Putamen (tissue), 1 donor: ENCODE measurements at places on chromosomes 6 and 20.

GRCh38 chr6:160931378-160932310 lies 59.9 kb upstream of the MAP3K4 start:
- DNase-seq = no peak

DNA sequence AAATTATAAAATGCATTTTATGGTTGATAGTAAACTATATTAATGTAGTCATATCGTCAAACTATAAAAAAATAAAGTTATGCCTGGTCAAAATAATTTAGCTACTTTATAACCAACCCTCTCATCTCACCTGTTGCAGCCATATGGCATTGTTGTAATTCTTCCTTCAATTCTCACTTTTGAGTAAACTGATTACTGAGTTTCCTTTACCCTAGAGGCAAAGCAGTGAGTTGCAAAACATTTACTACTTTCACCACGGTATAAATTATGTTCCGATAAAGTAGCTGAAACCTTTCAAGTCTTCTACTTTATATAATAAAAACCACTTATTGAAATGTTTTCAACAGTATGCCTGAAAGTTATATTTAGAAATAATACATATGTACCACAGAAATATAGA lies 113.8 kb downstream of the AHI1 start:
- DNase-seq = no peak

DNA sequence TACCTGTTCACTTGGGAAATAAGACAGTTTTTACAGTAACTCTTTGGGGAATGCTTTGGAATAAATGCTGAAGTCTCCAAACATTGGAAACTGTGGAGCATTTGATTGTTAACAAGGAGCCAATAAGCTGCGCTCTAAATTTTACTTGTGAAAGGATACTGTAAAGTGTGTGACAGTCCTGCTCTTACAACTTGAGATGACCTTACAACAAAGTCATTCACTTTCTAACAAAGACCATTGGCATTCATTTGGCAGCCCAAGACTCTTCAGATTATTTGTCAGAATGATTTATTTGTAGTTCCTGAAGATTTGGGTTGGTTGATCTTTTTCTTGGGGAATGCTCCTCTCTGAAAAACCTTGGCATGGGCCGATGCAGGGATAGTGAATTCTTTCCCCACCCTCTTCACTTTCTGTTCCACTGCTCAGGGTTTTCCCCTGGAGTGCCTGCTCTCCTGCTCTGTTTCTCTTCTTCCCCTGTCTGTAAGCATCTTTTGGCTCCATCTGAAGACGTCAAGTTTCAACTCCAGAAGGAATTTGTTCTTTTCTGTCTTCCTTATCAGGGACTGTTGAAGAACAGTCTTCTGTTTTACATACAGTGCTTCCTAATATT lies 116.4 kb downstream of the AKAP7 start:
- no peak for DNase-seq

GRCh38 chr6:167268683-167269280 lies 22.3 kb upstream of the UNC93A start:
- no peak for DNase-seq

GRCh38 chr6:158004701-158005095 lies 23.0 kb downstream of the SYNJ2 start:
- no peak for DNase-seq

DNA sequence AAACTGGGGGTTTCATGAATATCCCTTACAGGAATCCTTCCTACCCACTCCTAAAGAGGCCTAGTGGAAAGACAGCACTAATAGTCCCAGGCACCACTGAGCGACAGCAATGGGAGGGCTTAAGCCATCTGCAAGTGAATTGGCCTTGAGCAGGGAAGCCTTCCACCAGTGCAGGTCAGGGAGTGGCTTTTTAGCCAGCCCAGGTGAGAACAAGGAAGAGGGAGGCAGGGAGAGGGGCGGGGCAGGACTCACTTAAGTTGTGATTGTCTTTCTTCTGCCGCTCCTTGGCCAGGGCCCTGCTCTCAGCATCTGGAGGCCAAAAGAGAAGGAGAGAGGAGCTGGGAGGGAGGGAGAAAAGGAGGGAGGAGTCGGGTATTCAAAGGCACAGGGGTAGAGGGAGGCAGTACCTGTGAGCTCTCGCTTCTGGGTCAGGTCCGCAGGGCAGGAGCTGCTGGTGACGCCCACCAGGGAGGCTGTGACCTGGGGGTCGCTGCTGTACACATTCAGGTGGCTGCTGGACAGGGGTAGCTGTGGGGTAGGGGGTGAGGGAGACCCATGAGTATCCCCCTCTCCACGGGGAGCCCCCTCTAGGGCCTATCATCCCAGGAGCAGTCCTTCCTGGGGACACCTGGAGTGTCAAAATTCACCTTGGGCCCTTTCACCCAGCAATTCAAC lies 47.8 kb downstream of the TFEB start:
- DNase-seq = no peak

- no peak for DNase-seq
Observed at GRCh38 chr20:44780226-44780625, 30.1 kb downstream of the RIMS4 start.

GRCh38 chr6:157774153-157775135 lies 48.6 kb upstream of the SNX9 start:
- DNase-seq = no peak
